Renal cortex interstitium (tissue), 15 donors: ENCODE measurements at places on chromosomes 7 and 10.

DNA sequence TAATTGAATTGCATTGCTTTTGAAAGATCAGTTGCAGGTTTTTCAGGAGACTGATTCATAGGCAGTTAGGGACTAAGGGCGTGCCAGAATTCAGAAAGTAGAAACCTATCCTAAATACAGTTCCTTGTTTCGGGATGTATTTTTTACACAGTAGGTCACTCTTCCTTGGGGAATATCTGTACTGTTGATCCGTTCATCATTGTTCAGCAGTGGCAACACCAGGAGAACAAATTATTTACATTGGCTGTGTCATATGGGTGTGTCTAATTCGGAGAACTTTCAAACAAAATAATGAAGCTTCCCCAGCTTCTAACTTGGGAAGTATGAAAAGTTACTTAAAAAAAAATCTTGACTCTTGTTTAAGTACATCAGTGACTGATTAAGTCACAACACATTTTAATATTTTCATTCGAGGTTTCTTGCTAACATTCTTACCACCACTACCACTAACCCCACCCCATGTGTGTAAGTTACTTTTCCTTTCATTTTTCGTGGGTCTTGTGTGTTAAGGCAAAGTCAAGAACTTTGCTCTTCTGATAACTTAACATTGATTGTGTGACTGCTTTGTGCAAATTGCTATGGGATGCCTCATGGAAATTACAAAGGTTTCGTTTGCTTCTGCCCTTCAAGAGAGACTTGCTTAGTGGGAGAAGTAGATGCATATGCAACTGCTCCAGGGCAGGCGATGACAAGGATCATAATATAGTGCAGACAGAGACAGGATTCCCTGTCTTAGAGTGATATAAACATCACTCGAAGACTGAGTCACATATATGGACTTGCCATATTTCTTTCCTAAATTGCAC lies 43.8 kb upstream of the RPA3 start:
- DNase-seq: no peak

DNA sequence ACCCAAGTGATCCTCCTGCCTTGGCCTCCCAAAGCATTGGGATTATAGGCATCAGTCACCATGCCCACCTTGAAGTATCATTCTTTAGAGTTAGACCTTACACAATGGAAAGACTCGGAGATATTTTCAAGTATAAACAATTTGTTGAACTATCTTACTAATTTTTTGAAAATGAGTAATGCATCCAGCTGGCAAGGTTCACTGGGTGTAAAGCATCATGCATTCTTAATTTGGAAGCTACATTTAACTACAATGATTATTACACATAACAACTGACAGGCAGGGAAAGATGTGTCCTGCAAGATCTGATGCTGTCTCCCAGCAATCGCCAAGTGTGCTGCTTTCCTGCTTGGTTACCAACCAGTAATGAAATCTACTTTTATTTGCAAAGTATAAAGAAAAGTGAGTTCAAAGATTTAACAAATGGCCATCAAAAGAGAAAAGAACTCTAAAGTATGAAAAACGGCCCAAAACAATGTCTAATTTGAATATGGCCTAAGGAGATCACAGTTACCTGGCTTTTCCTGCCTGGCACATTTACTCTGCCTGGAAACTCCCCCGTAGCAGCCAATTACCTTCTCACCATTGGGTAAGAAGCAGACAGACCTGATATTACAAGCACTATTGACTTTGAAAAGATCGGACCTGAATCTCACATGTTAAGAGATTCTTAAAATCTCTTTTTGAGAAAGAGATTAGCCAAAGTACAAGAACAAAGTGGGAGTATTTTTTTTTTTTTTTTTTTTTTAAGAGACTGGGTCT lies 59.3 kb upstream of the NMT2 start:
- DNase-seq: no peak

GRCh38 chr7:9785211-9785610 lies 1188.5 kb upstream of the PHF14 start:
- DNase-seq: no peak

DNA sequence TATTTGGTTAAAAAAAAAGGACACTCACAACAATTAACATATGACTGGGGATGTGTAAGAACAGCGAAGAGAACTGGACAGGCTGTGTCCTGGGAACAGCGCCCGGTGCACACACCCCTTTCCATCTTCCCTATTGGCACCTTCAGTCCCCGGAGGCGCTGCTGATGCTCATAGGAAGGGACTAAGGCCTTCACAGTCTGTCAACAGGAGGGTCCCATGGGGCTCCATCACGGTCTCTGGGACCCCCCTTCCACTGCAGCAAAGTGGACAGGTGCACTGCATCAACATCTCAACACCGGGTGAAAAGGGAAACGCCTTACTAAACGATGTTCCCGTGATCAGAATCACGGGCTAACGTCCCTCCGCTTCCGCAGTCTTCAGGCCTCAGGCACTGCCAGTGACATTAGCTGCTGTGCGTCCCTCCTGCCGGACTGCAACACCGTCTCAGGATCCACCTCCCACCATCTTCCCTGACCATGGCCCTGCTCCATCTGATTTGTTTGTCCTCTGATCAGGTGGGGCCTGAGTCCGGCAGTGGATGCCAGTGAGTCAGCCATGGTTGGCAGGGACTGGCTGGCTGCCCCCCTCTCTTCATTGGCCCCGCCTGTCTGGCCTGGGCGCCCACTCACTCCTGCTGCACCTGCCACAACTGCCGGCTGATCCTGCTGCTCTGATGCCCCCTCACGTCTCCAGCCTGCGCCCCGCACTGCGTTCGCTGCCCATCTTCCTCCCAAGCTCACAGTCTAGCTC lies 614.7 kb downstream of the DNAJB6 start:
- DNase-seq: no peak

DNA sequence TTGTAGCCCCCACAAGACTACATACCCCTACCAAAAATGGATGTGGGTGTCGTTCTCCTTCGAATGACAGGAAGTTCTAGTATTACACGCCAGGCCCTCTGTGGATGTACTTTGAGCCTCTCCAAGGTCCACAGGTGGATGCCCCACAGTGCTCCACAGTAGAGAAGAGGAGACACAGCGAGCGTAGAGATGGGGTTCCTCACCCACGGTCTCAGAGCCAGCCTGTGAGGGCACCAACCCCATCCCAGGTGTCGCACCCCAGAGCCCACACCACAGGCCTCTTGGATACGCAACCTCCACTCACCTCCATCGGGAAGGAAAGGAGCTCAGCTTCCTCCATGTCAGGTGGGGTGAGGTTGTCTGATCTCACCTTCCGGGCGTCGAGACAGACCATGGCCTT lies 2.3 kb downstream of the CPA5 start:
- no peak for DNase-seq

- no peak for DNase-seq
Observed at GRCh38 chr7:51850126-51850525, 533.5 kb upstream of the COBL start.

DNA sequence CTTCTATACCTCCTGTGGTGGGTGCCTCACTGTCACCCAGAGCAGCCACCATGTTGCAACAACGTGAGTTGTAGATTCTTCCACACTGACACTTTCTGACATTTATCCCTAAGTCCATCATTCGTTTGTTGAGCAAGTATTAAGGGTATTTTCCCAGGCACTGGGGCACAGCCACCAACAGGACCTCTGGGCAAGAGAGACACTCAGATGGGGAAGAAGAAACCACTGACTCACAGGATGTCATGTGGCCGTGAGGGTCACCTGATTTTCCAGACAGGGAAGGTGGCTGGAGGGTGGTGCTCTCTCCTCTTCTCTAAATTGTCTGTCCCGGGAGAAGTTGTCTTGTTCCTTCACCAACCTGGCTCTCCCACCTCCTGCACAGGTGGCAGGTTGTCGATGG lies 51.7 kb upstream of the PPIF start:
- DNase-seq: no peak

- no peak for DNase-seq
Observed at GRCh38 chr10:103539751-103540150, 46.2 kb downstream of the NEURL1 start.

- DNase-seq: no peak
Observed at GRCh38 chr7:132919771-132920170, 162.1 kb downstream of the CHCHD3 start.

DNA sequence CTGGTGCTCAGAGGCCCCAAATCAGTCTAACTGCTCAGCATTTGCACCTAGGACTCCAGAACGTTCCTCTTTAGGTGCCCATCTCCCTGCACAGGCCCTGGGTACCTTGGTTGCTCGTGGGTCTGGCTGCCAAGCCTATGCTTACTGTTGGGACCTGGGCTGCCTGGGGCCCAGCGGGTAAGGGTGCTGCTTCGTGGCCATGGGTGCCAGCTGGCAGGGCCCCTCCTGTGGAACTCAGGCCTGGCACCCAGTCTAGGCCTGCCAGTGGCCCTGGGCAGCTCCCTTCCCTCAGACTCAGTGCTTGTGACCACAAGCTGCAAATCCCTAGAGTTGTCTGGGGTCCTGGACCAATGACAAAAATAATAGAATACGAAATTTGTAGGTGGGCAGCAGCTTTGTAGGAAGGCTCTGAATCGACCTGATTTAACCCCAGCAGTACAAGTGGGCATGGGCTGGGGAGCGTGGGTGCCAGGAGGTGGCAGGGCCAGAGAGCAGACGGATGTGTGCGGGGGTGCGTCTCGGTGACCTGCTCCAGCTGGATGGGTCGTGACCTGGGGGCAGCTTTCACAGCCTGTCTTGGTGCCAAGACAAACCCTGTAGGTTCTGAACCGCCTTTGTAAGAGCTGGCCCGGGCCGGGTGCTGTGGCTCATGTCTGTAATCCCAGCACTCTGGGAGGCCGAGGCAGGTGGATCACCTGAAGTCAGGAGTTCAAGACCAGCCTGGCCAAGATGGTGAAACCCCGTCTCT lies 69.7 kb downstream of the MKI67 start:
- DNase-seq: no peak

GRCh38 chr10:30786906-30787305 lies 157.4 kb upstream of the LYZL2 start:
- DNase-seq: no peak

GRCh38 chr7:47326808-47327207 lies 255.1 kb downstream of the TNS3 start:
- DNase-seq: no peak

DNA sequence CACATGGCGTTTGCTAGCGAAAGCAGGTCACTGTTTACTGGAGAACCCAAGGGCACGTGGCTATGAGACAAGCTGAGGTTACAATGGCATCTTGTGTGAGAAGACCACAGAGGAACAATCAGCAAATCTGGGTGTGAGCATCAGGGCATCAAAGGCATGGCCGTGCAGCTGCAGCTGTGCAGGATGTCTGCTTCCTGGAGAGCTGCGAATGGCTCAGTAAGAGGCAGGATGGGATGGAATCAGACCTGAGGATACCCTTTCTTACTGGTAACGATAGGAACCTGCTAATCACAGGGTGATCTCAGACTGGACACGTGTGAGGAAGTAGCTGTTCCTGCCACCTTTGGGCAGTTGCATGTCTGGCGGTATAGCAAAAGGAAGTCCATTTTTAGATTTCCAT lies 119.5 kb downstream of the RNF216 start:
- DNase-seq: no peak

GRCh38 chr10:122233857-122234348 lies 37.2 kb upstream of the BTBD16 start:
- no peak for DNase-seq

- DNase-seq: no peak
Observed at GRCh38 chr7:46879783-46880182, 702.1 kb downstream of the TNS3 start.

GRCh38 chr10:17851611-17852010 lies 42.5 kb downstream of the MRC1 start:
- DNase-seq: no peak

DNA sequence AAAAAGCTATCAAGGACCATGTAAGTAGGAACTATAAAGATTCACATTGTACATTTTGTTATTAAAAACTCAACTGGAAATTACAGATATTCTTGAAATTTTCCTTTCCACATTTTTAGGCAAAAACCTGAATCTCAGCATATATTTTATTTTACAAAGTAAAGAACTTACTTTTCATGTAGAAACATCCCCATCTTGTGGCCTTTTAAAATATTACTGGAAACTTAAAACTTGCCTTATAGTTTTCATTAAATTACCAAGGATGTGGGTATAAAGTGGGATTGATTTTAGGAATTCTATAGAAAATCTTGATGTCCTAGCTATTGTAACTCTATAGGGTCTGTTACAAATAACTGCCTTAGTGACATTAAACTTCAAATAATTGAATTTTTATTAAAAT lies 10.6 kb downstream of the DBF4 start:
- DNase-seq: no peak

DNA sequence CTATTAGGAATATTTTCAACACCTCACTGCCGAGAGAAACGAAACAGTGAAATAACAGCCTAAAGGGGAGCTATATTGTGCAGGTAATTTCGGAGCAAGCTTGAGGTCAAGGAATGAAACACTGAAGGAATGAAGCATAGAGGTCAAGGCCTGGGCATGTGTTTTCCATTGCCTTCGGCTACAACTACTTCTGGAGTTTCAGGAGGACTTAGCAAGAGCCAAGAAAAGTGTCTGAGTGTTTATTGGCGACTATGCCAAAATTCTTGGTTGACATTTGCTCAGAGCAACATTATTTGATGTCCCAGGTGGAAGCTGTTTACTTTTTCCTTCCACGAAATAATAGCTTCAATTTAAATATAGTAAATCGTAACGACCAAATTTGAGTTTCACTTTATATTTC lies 89.6 kb upstream of the IFRD1 start:
- DNase-seq: no peak

GRCh38 chr7:77528368-77528767 lies 8.7 kb upstream of the PTPN12 start:
- DNase-seq: no peak

- DNase-seq: no peak
Observed at GRCh38 chr10:4127518-4128315, 342.7 kb upstream of the KLF6 start.

GRCh38 chr10:3787016-3787400 lies 2.0 kb upstream of the KLF6 start:
- DNase-seq: no peak

- no peak for DNase-seq
Observed at GRCh38 chr10:114653926-114654325, 4.1 kb downstream of the ABLIM1 start.

DNA sequence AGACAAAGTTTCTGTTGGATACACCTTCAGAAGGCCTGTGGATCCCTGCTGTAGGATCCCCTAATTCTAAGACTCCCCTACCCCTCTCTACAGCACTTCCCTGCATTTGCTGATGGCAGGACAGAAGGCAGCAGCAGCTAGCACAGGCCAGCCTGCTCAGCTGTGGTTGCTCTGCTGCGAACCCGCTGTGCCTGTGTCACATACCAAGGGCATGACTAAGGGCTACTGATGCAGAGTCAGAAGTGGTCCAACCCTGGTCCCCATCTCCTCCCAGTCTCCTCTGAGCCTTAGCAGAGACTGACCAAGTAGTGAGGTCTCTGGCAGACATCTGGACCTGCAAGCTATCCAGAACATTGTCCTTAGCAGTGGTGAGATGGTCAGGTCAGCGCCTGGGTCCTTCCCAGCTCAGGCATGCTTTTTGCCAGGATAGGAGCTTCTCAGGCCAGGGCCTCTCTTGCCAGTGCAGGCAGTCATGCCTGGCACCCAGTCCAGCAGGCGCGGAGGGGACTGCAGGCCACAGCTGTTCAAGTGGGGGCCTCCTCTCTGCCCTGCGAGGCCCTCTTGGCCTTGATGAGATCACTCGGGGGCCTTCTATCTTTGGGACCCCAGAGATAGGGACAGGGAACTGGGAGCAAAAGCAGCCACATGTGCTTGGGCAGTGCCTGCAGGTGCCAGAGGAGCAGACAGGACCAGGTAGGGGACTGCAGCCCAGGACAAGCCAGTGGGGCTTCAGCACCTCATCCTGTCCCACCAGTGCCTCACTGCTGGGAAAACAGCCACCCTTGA lies 146.4 kb downstream of the ZNF248 start:
- no peak for DNase-seq

- no peak for DNase-seq
Observed at GRCh38 chr7:102106625-102107024, 180.0 kb upstream of the SH2B2 start.

GRCh38 chr7:58087536-58088190 lies 637.7 kb downstream of the ZNF716 start:
- no peak for DNase-seq
